Stimulated activated memory B cell treated with anti-CD40 and anti-IgM and Interleukin-4, amounts not matched to agents 10 μg/mL and 1 μg/mL and 100 μg/mL, for 72 hours (primary cell): ENCODE measurements at places on chromosomes 13 and 19.

DNA sequence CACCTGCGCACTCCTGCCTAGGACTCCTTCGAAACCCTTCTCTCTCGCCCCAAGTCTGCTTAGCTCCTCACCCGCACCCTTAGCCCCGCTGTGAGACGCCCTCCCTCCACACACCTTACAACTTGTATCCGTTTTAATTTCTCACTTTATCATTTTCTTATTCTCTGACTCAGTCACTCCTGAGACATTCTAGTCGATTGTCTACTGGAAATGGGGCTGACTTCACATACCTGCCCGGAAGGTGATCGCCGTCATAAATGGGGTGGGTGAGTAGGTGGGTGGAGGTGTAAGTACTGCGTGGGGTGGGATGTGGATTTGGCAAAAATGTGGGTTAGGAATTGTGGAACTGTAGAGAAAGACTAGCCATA, 714 bp downstream of the NDFIP2 start:
- ATAC-seq: peak; percentile 42

DNA sequence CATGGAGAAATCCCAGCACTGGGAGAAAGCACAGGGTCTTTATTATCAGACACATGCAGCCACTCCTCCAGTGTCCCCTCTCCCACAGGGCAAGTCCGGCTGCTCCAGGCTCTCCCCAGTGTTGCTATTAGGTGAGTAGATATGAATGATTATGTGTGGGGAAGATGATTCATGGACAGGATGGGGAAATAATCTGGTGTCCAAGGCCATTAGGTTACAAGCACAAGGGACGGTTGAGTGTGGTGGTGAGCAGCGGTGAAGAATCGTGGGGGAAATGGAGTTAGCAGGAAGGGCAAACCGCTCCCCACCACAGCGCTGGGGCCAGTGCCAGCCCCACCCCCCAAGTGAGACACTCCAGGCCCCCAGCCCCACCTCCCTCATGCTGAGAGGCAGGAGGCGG, 19.0 kb downstream of the CD177 start:
- ATAC-seq: no peak

DNA sequence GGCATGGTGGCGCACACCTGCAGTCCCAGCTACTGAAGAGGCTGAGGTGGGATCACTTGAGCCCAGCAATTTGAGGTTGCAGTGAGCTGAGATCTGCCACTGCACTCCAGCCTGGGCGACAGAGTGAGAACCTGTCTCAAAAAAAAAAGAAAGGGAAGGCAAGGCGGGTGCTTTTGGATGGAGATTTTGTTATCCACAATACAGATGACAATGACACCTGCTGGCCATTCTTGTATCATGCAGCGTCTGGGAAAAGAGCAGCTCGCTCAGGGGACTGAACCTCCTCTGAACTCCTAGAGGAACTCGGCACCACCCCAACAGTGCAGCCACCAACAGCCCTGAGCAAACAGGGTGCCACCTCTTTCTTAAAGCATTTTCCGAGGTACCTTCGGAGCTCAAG, 22.8 kb downstream of the HAUS8 start:
- ATAC-seq: no peak

DNA sequence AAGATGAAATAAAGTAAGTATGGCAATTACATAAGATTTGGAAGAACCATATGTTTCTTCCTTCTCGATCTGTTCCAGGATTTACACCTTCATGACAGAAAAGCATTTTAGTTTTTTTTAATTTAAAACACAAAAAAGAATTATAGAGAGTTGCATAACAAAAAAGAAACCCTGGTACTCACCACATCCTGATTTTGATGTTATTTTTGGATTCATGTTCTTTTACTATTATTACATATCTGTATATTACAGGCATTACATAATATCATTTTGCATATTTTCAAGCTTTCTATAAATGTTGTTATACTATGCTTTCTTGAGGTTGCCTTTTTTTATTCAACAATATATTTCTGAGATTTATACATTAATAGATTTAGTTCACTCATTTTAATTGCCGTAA, 6.7 kb upstream of the KATNAL1 start:
- no peak for ATAC-seq

DNA sequence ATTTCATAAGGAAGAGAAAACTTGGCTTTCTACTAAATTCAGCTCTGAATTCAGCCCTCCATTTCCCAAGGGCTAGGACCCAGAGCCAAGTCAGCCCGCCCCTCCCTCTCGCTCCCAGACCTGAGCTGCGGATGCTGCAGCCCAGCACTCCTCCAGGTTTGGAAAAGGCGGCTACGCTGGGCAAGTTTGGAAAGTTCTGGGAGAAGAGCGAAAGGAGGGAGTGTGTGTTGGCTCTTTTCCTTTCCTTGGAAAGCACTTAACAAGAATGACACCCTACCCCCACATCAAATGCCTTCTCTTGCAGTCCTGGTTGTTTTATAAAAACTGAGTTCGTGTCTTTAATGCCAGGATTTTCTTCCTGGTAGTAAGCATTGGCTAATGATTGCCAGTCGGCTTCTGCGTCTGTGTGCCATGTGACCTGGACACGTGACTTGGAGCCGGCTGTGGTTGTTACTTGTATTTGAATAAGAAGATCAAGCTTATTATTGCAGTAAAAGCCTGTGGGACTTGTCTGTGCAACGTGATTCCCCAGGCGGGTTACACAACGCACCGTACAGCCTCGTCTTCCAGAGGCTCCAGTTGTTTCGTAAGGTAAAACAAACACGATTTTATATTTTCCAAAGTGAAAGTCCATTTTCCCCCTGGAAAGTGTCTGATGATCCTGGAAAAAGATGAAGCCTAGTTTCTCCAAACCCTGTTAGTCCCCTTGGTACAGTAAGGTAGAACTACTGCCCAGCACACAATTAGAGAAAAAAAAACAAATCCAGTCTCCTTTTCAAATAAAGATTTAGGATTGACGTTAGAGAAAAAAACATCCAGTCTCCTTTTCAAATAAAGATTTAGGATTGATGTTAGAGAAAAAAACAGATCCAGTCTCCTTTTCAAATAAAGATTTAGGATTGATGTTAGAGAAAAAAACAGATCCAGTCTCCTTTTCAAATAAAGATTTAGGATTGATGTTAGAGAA, 26.8 kb upstream of the UBE2L5 start:
- ATAC-seq: peak; percentile 91

- ATAC-seq: peak; percentile 47
These were observed 12.9 kb downstream of the NOVA2 start for GRCh38 chr19:45960595-45961235.

- no peak for ATAC-seq
These were observed 3.1 kb upstream of the MEGF8 start for GRCh38 chr19:42322305-42322704.

DNA sequence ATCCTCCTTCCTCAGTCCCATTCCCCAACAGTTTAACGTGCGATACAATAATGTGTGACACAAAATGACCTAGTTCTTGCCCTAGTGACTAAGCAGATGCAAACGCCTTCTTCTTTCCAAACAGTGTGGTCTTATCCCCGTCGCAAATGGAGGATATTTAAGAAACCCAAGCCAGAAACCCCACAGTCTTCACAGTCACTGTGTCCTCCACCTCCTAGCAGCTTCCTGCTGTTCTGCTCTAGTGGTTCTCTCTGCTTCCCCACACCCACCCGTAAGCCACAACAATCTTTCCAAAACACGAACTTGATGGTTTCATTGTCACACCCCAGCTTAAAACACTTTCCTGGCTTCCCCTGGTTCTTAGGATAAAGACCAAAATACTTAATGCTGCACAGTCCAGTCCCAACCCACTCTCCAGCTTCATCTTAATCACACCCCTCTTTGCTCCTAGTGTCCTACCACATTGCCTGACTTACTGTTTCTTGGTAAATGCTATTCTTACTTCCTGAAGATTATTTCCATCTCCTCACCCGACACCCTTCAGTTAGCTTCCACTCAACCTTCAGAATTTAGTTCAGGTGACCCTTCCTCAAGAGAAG, 32.3 kb downstream of the ITM2B start:
- ATAC-seq: peak; percentile 95

DNA sequence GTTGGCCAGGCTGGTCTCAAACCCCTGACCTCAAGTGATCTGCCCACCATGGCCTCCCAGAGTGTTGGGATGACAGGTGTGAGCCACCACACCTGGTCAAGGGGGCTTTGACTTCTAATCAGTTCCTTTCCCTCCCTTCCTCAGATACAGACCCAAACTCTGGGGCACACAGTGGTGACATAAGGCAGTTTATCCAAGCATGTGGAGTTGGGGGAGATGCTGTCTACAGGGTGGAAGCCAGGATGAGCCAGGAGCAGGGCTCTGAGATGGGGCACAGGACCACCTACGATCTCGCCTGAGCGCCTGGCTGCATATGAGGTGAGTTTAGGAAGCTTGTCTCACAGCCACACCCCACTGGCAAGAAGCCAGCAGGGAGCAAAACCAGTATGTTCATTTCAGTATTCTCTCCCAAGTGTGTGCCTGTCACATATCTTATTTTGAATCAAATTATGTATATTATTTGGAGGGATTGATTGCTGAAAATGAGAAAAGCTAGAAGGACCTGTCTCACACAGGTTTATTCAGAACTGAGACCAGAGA, 67.7 kb downstream of the KCTD15 start:
- no peak for ATAC-seq

- no peak for ATAC-seq
These were observed 166.4 kb downstream of the DCLK1 start for GRCh38 chr13:35964863-35965180.

GRCh38 chr19:29062475-29063435, 150.2 kb downstream of the UQCRFS1 start:
- no peak for ATAC-seq

DNA sequence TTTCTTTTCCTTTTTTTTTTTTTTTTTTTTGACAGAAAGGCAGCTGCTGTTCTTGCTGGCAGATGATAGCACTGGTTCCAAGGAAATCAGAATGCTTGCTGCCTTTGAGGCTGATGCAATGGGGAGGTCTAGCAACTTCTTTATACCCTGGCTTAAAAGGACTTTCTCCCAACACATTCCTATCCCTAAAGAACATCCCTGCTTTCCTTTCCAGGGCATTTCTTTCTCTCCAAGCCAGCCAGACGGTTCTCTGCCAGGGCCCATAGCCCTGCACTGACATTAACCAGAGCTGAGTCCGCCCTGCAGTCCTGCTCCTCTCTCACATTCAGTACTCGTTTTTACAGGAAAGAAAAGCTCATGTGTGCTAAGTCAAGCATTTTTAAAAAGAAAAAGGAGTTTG, 133.9 kb upstream of the WASF3 start:
- no peak for ATAC-seq

DNA sequence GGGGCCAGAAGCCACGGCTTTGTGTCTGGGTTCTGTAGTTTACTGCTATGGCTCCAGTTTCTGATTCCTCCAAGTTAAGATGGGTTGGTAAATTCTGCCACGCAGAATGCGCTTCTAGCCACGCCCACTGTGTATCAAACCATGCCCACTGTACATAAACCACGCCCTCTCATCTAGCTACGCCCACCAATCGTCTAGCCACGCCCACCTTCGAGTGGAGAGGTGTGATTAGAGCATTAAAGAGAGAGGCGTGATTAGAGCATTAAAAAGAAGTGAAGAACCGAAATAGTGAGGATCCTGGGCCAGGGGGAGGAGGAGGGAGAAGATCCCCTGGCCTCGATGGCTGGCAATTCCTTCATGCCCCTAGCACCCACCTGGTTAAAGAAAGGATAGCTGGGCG, 43.7 kb upstream of the ADGRE5 start:
- ATAC-seq: no peak

DNA sequence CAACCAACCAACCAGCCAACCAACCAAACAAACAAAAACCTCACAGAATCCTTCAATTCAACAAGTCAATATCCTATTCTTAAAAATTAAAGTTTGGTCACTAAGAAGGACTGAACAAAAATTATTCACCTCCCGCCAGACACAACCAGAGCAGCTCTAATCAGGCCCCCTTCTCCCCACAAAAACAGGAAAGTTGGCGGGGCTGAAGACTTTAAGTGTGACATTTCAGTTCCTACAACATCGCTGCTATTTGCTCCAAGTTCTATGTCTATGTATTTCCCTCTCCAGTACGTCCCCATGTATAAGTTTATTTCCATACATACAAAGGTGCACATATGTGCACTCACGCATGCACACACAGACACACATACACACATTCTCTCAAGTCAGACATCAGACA, 32.8 kb upstream of the STK24 start:
- ATAC-seq: no peak

DNA sequence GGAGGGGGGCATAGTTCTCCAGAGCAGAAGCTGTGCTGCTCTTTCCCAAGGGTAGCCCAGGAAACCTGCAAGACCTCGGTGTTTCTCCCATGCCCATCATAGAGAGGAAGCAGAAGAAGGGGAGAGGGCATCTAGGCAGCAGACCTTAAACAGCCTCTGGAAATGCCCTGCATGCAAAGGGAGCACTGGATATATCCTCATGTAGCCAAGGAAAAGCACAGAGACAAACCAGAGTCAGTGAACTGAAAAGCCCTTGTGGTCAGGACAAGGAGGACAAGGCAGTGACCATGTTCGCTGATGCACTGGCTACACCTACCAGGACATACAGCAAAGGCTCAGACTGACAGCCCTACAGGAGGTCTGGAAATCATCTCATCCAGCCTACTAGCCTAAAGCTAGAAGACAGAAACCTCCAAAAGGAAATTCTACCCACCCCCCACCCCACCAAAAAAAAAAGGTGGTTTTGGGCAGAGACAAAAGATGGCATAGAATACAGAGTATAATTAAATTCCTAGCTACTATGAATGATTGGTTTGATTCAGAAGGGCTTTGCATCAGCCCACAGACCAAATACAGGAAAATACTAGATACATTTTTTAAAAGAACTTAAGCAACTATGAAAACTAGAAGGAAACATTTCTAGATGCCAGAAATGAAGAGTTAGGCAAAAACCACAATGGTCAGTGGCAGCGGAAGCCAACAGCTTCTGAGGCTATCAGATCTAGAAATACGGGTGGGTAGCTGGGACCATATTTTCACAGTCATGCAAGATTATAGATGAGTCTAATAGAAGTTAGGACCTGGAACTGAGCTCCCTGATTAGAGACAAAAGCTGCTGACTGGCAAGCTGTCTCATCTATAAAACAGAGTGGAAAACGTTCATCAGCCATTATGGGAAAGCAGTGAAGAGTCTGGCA, 4.4 kb upstream of the TBC1D4 start:
- no peak for ATAC-seq

GRCh38 chr13:39656325-39656677, 839 bp downstream of the COG6 start:
- ATAC-seq: no peak

DNA sequence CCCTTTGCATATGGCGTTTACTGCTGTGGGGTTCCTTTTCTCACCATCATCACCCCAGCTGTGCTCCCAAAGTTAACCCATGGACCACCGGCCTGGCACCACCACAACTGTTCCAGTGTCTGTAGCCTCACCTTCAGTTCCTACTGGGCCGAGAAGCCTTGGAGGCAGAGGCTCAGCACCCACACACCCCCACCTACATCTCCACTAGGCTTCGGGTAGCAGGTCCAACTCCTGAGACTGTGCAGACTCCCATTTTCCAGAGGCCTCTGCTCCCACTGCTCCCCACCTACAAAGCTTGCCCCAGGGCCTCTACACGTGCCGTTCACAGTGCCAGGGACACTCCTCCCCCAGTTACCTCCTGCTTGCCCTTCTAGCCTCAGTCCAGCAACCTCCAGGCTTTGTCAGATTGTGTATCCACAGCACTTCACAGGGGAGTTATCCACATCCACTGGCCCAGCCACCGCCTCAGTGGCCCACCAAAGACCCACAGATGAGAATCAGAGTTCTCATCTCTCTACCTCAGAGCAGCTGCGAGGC, 14.1 kb downstream of the SLC27A5 start:
- ATAC-seq: no peak
